ENCODE measurements at places on chromosomes 6 and 20.

GRCh38 chr6:110530671-110531070, 54.3 kb upstream of the SLC22A16 start:
- no peak for DNase-seq

DNA sequence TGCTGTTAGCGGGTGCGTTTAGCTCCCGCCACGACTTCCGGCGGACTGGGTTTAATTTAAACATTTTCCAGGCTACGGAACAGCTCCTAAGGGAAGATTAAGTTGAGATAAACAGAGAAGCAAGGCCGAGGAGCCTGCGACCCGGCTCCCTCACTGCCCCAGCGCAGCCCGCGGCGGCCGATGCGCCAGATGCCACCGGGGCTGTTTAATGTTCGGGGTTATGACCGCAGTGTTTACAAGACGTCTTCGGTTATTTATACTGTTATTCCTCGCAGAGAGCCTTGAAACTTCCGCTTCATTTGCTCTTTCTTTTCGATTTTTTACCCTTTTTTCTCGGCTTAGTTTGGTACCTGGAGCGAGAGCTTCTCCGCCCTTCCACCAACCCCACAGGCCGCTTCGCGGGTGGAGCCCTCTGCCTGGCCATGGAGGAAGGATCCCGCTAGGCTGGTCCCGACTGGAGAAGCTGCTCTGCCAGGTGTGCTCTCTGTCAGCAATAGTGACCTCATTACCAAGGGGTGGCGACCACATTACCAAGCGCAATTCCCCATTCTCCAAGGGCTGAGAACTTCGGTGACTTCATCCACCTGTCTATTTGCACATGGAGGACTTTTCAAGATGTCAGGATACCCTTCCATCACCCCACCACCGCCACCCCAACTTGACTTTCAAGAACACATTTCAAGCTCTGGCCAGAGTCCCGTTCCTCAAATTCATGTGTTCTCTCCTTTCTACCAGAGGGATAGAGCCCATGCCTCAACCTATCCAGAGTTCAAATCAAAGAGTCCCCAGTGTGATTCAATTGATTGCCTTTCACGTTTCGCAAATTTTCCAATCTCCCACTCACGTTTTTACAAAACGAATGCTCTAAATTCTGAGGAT, 4.1 kb downstream of the TCF21 start:
- no peak for DNase-seq

- DNase-seq, result no peak
Measured at GRCh38 chr6:142966294-142966693, 21.3 kb upstream of the HIVEP2 start.

- DNase-seq, result no peak
Measured at GRCh38 chr6:45864651-45865050, 151.0 kb downstream of the CLIC5 start.

DNA sequence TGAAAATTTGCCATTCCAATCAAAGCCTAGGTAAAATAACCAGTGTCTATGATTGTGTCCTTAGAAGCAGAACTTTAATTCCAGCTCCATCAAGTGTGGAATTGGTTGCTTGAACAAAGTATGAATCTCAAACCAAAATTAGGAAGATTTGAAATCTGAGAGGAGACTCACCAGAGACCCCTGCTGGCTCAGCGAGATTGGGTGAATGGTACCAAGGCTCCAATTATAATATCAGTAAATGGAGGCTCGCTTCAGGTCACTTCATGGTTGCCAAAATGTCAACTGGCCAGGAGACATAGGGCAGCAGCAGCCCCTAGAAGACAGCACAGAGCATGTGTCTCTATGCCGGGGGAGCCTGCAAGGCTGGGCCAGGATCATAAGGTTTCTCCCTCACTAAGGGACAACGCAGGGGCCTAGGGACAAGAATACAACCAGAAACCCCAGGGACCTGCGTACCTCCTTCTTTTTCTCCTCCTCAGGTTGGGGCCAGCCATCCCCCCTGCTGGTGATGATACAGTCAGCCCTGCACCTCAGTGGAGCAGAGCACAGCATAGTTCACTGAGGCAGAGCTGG, 14.0 kb downstream of the RBL1 start:
- peak; percentile 51 for DNase-seq

- no peak for DNase-seq
Measured at GRCh38 chr6:148166339-148166968, 176.2 kb upstream of the SASH1 start.

- no peak for DNase-seq
Measured at GRCh38 chr20:37970856-37971245, 62.4 kb downstream of the TTI1 start.

GRCh38 chr6:157877573-157878438, 54.8 kb downstream of the SNX9 start:
- DNase-seq, result no peak

DNA sequence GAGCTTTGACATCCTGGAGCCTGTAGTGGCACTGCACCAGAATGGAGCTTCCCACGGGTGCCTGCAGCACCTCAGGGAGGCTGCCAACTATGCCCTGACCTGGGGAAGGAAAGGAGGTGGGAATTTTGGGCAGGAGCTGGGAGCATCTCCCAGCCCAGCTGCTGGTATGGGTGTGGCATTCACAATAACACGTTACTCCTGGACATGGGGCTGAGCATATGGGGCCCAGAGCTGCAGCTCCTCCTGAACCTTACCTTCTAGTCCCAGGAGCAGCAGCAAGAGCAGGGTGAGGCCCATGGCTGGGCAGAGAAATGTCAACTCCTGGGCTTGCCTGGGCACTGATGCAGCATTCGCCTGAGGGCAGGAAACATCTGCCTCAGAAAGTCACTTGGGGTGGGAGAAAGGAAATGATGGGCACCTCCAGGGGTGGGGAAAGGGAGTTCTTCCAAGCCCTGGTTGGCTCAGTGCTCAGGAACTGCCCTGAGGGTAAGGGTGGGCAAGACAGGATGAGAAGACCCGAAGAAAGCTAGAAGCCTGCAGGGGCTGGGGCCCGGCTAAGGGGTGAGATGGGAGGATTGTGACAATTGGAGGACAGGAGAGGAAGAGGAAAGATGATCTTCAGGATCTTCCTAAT, at the start of gene TREML1:
TSS of gene TREML1 (minus strand) at position 356 of the 634 bp plus-strand sequence. CDS start at position 297, 59 bp downstream.
- DNase-seq, result no peak

- DNase-seq, result no peak
Measured at GRCh38 chr20:20926222-20926905, 179.8 kb downstream of the LINC00237 start.

- peak; percentile 43 for DNase-seq
Measured at GRCh38 chr6:163661272-163661671, 246.8 kb downstream of the QKI start.

DNA sequence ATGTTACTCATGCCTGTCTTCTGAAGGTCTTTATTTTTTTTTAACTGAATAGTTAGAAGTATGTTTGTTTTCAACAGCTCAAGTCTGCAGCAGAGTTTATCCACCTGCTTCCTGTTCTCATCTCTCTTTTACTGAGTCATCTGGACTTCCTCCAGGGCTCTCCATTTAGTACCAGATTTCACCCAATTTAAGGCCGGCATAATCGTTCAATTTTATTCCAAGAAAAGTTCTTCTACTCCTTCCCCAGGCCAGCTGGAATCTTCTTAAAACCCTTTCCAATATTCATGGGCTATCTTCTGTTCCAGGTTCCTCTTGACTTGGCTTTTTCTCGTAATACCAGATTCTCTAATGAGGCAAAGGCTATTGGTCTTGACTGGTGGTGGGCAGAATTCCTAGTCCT, 79.0 kb upstream of the LAMA2 start:
- no peak for DNase-seq

GRCh38 chr20:23582293-23582692, 14.0 kb upstream of the CST9L start:
- DNase-seq, result no peak

DNA sequence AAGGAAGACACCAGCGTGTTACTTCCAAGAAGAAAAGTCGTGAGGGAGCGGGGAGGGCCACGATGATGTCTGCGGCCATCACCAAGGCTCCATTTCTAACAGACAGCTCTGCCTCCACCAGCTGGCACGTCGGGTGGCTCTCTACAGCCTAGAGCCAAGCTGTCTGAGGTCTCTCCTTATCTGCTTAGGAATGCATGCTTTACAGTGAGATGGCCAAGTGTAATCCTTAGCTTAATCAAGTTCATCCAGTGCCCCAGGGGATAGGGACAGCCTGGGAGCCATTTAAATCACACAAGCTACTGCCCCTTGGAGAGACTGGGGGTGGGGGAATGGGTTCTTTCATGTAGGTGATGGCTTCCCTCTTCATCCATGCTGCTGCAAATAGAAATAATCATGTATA, 213.8 kb upstream of the CST7 start:
- DNase-seq, result no peak

DNA sequence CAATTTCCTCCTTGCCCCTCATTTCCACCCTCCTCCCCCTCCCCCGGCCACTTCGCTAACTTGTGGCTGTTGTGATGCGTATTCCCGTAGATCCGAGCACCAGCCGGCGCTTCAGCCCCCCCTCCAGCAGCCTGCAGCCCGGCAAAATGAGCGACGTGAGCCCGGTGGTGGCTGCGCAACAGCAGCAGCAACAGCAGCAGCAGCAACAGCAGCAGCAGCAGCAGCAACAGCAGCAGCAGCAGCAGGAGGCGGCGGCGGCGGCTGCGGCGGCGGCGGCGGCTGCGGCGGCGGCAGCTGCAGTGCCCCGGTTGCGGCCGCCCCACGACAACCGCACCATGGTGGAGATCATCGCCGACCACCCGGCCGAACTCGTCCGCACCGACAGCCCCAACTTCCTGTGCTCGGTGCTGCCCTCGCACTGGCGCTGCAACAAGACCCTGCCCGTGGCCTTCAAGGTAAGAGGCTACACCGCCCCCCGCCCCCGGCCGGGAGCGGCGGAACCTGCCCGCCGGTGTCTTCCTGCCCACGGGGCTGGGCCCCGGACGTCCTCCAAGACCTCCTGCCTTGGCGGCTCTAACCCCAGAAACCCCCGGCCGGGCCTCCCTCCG, 44.9 kb upstream of the SUPT3H start:
- peak; percentile 44 for DNase-seq

DNA sequence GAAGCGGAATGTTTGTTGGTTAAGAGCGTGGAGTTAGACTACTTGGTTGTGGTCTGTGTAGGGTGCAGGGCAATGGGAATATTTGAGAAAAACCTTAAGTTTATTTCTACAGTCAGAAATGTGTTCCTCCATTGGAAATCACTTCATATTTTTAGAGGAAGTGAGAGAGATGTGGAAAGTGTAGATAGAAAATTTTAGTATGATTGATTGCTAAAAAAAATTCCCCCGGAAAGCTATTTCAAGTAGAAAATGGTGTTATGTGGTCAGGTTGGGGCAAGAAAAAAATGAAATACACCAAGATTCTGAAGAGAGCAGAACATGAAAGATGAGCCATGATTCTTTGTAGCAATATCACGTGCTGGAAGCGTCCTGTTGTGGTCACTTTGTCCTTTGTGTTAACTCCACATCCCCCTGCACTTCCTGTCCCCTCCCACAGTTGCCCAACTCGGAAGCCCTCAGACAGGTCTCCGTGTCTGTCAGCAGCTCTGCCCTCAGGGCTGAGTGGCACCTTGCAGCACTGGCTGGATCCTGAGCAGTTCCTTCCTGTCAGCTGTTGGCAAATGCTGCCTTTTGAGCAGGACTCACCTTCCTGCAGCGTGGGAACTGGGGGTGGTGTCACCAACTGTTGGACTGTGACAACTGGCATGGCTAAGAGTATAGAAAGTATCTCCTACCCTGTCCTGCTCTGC, 137.5 kb upstream of the SLC24A3 start:
- no peak for DNase-seq

DNA sequence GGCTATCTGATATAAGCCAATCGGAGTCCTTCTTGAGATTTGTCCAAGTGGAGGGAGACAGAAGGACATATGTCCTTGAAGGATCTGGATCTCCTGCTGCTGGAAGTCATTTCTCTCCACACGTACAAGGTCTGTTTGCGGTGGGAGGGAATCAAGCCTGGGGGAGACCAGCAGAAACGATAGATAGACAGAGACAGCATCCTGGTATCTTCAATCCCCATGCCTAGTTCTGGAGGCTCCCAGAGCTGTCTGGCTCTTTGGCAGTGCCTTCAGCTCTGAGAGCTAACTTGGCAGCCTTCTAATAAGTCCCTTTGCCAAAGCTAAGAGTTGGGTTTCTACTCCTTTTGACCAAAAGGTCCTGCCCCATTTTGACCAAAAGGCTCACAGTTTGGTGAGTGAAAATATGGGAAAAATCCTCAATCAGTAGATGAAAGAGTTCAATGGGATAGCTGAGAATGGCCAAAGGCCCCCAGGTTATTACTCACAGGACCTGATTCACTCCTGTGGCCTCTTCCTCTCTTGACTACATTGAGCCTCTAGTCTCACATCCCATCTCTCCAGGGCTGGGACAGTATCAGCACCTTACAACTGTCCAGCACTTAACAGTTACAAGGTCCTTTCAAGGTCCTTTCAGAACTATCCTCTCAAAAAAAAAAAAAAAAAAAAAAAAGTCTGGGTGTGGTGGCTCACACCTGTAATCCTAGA, 20.3 kb downstream of the AARS2 start:
- no peak for DNase-seq

DNA sequence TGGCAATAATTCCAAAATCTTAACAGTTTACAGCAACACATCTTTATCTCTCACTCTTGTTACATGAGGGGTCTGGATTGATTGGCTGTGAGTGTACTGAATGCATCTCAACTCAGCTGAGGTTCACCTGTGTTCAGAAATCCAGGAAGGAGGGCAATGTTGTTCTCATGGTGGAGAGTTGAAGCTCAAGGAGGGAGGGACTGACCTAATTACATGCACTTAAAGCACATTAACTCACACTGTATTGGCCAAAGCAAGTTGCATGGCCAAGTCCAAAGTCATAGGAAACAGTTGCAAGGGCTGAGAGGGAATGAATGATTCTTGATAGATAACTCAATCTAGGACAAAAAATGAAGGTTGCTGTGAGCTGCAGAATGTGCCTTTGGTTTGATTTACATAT, 102.2 kb downstream of the DOK5 start:
- no peak for DNase-seq

- no peak for DNase-seq
Measured at GRCh38 chr20:63189322-63189642, 26.6 kb downstream of the YTHDF1 start.

DNA sequence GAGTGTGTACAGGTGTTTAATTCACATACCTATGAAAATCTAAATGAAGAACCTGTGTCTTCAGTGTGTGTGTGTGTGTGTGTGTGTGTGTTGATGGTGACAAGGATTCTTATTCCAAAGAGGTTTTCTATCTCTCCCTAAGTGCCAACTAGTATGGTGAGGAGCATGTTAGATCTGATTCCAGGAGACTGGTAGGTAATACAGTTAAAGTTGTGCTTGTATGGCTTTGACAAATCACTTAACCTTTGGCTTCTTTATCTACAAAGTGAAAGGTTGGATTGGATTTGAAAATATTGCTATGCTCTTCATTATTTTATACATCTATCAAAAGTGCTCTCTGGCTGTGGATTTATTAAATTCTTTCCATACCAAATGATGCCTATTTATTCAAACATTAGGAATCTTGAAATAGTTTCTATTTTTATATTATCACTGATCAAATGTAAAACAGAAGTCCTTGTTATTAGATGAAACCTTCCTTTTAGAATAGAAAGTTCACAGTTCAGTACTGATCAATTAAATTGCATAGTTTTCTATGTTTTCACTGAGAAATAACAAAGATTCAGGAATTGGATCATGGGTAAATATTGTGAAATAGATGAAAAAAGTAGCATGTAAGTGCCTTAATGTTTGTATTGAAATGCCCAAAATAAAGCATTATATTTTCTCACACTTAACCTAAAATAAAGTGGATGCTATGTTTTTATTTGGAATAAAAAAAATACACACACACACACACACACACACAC, 84.4 kb upstream of the MLIP start:
- no peak for DNase-seq

Data from CD4-positive, alpha-beta T cell (primary cell).